CD4-positive, alpha-beta memory T cell (primary cell): ENCODE measurements at places on chromosomes 3 and 15. TPM values are rescaled to one million over a fixed set of nuclear protein-coding genes. Genes with fewer than 3 reads are reported as not detected.

- no peak for DNase-seq
Observed at GRCh38 chr3:71701251-71701762, 23.9 kb downstream of the EIF4E3 start.

GRCh38 chr3:18507333-18507732 lies 82.2 kb upstream of the SATB1 start:
- DNase-seq: no peak

Gene UBXN7
- 31.6 TPM for polyA plus RNA-seq

GRCh38 chr15:93759629-93760028 lies 471.7 kb upstream of the MCTP2 start:
- no peak for DNase-seq

- no peak for DNase-seq
Observed at GRCh38 chr3:110243081-110243480, 828.5 kb upstream of the NECTIN3 start.

Gene SMAD6
- polyA plus RNA-seq: not detected

DNA sequence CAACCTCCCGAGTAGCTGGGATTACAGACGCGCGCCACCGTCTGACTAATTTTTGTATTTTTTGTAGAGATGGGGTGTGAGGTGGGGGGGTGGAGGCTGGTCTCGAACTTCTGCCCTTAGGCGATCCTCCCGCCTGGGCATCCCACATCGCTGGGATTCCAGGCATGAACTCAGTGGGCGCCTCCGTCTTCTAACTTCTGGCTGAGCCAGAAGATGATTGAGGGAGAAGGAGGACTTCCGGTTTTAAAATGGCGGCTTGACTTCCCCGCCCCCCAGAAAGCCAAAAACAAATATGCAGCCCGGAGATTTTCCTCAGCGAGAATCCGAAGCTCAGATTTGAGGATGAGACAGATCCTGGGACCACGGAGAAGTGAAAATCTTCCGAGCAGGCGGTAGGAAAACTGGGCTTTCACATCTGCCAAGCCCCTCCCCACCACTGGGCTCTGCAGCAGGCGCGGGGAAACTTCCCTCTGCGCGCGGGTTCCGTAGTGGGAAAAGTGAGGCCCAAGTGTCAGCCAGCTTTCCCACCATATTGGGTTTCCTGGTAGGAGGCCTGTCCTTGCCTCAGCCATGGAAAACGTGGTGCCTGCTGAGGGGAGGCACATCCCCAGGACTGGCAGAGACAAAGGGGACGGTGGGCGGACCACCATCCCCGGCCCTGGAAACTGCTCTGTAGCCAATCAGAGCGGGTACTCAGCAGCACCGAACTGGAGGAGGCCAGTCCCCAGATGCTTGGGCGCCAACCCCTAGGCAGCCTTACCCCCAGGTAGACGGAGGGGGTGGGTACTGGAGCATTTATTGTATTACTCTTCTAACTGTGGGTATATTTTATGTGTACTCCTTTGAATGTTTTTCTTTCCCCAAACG lies 17.3 kb downstream of the CHST14 start:
- DNase-seq: no peak

GRCh38 chr3:149267565-149267964 lies 45.9 kb upstream of the CP start:
- DNase-seq: no peak

Gene CPLX3
- polyA plus RNA-seq: not detected

- DNase-seq: no peak
Observed at GRCh38 chr3:76756577-76756976, 283.3 kb upstream of the ROBO2 start.

DNA sequence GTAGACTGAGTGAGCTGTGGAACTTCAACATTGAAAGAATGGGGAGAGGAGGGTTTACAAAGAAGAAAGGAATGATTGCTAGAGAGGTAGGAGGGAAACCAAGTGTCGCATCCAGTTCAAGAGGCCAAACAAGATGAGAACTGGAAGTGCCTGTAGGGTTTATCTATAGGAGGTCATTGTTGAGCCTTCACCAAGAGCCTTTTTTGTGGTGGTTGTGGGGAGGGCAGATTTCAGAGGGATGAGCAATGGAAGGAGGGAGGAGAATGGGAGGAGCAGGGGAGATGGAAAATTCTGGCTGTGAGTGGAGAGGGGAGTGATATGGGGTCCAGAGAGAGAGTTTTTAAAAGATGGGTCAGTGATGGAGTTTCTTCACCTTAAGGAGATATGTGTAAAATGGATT lies 8.5 kb downstream of the PDIA5 start:
- no peak for DNase-seq

Gene SOX14
- not detected for polyA plus RNA-seq

GRCh38 chr3:45347315-45348000 lies 40.9 kb upstream of the LARS2 start:
- DNase-seq: no peak

Gene HYAL2
- polyA plus RNA-seq: 10.3 TPM

Gene TCTA
- polyA plus RNA-seq: 27.8 TPM

Gene DLEC1
- 0.49 TPM for polyA plus RNA-seq

GRCh38 chr15:64460724-64461720 lies 644 bp downstream of the ZNF609 start:
- peak; percentile 33 for DNase-seq

Gene RMDN3
- 28.9 TPM for polyA plus RNA-seq

DNA sequence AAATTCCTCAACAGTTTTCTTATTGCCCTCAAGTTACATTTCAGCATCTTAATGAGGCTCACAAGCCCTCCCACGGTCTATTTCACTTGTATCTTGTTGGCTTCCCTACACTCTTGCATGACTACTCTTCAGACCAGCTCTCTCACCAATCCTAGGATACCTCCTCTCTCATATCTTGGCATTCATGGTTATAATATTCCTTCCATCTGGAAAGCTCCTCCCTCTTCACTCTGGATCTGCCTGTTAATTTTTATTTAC lies 8.5 kb upstream of the CCDC80 start:
- DNase-seq: no peak

GRCh38 chr15:93703092-93703739 lies 528.1 kb upstream of the MCTP2 start:
- DNase-seq: no peak

GRCh38 chr3:70183781-70184504 lies 128.5 kb downstream of the MDFIC2 start:
- no peak for DNase-seq

GRCh38 chr3:190387578-190388213 lies at the start of gene CLDN16:
CLDN16 (plus strand) TSS chr3:190388163; CDS start chr3:190388330, 167 bp downstream.
- no peak for DNase-seq

GRCh38 chr3:157405457-157405856 lies 31.2 kb upstream of the PTX3 start:
- DNase-seq: no peak

DNA sequence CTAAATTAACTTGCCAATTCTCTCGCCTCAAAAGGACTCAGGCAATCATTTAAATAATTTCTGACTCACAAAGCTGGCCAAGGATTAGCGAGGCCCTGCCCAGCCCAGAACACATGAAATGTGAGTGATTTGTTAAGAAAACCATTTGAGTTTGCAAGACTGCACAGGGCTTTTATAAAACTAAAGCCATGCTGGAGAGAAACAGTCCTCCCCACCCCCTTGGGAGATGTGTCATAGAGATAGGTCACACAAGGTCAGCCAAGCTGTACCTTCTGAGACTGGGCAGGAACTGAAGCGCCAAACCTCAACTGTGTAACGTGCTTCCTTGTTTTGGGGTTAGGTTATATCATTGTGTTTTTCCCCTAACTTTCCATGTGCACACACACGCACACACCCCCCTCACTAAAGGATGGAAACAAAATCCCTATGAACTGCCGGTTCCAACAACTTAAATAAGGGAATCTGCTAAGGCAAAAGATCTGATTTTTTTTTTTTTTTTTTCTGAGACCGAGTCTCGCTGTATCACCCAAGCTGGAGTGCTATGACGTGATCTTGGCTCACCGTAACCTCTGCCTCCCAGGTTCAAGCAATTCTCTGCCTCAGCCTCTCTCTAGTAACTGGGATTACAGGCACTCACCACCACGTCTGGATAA lies 8.1 kb downstream of the SPATA12 start:
- no peak for DNase-seq

GRCh38 chr3:53044711-53045517 lies 959 bp downstream of the SFMBT1 start:
- DNase-seq: peak; percentile 78

- DNase-seq: no peak
Observed at GRCh38 chr15:62297933-62298332, 132.8 kb upstream of the C2CD4B start.

DNA sequence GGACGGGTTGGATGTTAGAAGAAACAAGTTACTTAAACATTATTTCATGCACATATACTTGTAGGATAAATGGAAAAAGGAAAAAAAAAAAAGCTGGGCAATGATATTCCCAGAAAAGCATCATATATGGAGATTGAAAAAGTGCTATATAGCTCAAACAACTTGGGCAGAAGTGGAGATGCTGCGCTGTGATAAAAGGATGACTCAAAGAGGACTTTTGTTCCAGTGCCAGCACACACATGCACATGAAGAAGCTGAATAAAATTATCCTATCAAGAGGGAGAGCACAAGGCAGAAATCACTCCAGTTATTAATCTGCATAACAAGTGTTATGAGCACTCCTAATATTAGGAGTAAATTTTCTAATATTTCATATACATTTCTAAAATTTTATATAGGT lies 30.9 kb downstream of the FRMD4B start:
- DNase-seq: no peak

Gene CATSPER2
- polyA plus RNA-seq: not detected

- DNase-seq: no peak
Observed at GRCh38 chr3:41464401-41464800, 265.1 kb downstream of the CTNNB1 start.

GRCh38 chr3:57992452-57993213 lies 15.6 kb upstream of the FLNB start:
- no peak for DNase-seq

- no peak for DNase-seq
Observed at GRCh38 chr3:18880691-18881090, 267.6 kb upstream of the KCNH8 start.

DNA sequence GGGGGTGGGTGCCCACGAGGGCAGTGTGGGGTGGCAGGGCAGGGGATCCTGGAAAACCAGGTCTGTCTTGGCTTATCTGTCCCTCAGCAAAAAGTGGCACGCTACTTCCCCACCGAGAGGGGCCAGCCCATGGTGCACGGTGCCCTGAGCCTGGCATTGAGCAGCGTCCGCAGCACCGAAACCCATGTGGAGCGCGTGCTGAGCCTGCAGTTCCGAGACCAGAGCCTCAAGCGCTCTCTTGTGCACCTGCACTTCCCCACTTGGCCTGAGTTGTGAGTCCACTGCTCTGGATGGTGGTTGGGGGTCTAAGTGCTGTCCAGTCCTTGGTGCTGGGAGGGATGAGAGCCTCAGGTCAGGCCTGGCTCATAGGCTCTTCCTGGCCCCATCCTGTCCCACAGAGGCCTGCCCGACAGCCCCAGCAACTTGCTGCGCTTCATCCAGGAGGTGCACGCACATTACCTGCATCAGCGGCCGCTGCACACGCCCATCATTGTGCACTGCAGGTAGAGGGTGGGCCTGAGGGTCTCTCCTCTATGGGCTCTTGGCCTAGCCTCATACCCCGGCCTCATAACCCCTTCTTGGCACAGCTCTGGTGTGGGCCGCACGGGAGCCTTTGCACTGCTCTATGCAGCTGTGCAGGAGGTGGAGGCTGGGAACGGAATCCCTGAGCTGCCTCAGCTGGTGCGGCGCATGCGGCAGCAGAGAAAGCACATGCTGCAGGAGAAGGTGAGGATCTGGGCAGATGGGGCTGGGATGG lies 31.1 kb downstream of the PTPN23 start:
- no peak for DNase-seq

GRCh38 chr15:66765478-66766281 lies 63.6 kb downstream of the SMAD6 start:
- no peak for DNase-seq

GRCh38 chr3:98763076-98763475 lies at the start of gene ST3GAL6:
ST3GAL6 (plus strand) TSS chr3:98763340; CDS start chr3:98768441, 5,101 bp downstream.
- DNase-seq: no peak

Gene MGLL
- polyA plus RNA-seq: 2.2 TPM

Gene KCNH8
- not detected for polyA plus RNA-seq

DNA sequence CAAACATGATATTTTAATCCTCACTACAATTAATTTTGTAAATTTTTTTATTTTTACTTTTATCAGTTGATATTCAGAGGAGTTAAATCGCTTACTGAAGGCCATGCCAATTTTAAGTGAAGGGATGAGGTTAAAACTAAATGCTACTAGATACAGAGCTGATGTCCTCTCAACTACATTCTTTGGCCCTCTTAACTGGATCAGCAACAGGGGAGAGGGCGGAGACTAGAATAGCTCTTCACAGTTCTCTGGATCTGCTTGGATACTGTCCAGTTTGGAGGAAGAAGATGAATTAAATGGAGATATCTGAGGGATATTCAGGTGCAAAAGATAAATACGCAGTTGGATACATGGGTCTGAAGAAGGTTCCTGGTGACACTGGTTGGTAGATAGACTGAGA lies 85.6 kb upstream of the LYSMD4 start:
- no peak for DNase-seq

DNA sequence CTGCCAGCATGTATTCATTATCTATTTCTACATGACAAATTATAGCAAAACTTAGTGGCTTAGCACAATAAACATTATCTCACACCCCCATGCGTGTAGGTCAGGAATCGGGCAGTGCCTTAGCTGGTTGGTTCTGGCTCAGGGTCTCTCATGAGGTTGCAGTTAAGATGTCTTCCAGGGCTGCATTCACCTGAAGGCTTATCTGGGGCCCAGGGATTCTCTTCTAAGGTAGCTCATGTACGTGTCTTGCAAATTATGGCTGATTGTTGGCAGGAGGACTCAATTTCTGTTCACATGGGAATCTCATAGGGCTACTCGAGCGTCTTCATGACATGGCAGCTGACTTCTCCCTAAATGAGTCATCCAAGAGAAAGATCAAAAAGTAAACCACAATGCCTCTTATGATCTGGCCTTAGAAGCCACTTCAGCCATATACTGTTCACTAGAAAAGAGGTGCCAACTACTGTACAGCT lies 42.9 kb upstream of the TSC22D2 start:
- DNase-seq: no peak

DNA sequence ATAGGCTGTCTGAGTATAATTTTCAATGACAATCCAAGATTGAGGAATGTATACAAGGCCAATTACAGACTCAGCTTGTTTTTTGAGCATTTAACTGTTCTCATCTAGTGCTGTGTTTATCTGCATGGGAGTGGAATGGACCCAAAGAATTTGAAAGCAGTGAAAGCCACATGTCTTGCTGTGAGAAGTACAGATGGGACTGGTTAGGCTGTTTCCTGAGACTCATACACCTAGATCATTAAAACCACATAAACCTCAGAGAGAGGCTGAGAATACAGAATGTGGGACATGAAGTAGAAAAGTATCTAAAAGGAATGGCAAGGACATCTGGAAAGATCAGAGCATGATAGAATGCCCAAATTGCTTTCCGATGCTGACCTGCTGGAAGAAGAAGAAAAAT lies 224.6 kb downstream of the NLGN1 start:
- no peak for DNase-seq

DNA sequence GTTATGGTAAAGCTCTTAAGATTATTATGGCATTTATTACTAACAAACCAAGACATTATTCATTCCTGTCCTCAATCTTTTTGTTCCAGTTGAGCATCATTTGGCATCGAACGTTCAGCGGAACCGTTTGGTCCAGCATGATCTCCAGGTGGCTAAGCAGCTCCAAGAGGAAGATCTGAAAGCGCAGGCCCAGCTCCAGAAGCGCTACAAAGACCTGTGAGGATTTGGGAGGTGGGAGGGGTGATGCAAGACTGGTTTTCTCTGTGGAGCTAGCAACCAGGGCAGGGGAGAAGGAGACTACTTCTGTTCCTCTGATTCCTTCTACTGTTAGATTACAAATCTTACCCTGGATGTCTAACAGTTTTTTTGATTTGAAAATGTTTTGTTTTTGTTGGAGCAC lies 27.6 kb upstream of the UTS2B start:
- no peak for DNase-seq

GRCh38 chr3:183931881-183932280 lies 47.2 kb upstream of the PARL start:
- no peak for DNase-seq
